ENCODE measurements at places on chromosomes 12 and 14.

GRCh38 chr14:60381909-60382308, 104.0 kb downstream of the C14orf39 start:
- DNase-seq, result no peak

DNA sequence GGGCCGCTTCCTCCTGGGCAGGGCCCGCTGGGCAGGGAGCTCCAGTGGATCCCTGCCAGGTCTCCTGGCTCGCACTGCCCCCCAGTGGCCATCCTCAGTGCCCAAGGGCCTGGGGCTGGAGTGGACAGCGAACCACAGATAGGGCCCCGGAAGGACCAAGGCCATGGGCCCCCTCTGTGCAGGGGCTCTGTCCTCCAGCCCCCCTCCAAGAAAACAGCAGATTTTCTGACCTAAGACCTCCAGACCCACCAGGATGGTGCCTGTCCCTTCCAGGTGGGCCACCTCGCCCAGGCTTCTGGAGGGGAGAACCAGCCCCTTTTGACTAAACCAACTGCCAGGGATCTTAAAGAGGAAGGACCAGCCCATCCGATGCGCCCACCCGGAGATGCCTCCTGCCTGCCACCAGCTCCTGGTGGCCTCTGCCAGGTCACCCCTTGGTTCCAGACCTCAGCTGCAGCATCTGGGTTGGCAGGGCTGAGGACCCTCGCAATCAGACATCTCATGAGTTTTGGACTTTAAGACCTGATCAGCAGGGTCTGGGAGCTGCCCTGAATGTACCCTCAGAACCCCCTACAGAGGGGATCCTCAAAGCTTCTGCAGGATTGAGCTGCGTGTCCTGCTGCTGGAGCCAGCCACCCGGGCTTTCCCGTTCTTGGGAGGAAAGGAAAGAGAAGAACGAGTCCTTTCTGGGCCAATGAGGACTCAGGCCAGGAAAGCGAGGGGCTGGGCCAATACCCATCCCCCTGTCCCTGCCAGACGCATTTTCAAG, 325.8 kb upstream of the DIO3 start:
- DNase-seq, result no peak

GRCh38 chr14:76936483-76936882, 92.0 kb downstream of the IRF2BPL start:
- DNase-seq, result no peak

DNA sequence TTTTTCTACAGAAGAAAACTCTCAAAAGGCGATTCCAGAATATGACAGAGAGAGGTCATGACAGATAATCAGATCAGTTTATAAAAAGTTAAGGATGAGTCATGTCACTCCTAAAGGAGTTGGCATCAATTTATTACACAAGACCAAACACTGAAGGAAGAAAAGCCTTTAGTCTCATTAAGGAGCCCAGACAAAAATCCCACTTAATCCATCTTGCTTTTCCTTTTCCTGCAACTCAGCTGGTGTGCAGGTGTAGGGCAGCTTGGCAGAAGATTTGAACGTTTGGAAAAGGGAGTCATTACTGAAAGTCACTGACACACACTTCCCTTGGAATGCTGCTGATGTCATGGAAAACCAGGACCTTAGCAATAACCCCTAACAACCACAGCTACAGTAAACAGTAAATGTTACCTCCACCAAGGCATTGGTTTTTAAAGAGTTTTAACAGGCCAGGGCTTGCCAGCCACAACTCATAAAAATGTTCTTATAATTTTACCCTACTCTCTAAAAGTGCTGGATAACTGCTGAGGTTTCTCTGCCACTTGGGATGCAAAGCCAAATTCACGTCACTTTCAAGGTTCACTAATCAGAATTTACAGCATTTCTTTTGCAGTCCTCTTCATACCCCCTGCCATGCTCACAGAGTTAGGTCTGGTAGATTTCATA, 320.6 kb downstream of the RAD51B start:
- DNase-seq, result no peak

- no peak for DNase-seq
Observed at GRCh38 chr14:75448209-75448608, 20.4 kb downstream of the JDP2 start.

GRCh38 chr12:91215940-91216454, 33.4 kb upstream of the DCN start:
- DNase-seq, result no peak

DNA sequence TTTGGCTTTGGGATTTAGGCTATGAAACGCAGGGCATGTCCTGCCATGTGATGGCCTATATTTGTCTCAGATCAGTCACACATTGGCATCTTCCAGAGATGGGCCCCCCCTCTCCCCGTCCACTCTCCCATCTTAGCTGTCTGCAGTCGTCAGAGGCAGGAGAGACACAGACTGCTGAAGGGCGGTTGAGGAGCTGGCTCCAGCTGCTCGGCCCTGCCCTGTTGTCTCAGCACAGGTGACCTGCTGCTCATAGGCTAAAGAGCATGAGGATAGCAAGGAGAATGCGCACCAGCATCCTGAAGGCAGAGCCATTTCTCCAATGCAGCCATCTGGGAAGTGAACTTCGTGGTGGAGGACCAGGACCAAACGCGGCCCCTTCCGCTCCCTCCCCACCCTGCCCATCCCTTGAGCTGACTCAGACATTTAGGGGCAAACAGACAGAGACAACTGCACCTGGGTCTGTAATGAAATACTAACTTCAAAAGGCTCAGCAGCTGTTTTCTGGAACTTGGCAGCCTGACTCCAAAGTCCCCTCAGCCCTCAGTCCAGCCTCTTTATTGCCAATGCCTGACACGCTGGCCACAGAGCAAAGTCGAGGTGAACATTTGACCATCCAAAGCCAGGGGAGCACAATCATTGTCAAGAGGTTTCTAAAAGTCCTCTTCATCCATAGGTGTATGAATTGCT, 22.3 kb downstream of the FZD10 start:
- DNase-seq, result no peak

DNA sequence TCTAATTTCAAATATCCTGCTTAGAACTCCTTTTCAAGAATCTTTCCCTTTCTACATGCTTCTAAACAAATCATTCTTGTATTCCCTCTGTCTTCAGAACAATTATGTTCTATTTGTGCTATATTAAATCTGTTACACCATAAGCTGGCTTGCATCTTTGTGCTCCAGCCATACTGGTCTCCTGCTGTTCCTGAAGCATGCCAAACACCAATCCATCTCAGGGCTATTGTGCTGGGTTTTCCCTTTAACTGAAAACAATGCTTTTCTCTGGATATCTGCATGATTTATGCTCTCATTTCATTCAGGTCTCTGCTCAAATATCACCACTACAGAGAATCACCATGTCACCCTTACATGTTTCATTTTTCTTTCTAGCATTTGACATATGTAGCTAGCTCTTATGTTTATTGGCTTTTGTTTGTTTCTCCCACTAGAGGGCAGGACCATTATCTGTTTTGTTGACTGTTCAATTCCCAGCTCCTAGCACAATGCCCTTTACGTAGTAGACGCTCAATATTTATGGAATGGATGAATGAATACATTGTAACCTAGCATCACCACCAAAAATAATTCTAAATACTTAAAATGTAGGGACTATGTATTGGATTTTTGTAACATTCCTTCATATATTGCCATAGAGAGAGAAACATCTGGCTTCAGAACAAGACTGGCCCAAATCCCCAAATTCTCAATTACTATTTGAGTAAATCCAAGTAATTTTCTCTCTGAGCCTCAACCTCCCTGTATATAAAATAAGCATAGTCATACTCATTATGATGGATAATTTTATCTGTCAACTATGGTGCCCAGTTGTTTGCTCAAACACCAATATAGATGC, 302.0 kb upstream of the SYT1 start:
- DNase-seq, result no peak

DNA sequence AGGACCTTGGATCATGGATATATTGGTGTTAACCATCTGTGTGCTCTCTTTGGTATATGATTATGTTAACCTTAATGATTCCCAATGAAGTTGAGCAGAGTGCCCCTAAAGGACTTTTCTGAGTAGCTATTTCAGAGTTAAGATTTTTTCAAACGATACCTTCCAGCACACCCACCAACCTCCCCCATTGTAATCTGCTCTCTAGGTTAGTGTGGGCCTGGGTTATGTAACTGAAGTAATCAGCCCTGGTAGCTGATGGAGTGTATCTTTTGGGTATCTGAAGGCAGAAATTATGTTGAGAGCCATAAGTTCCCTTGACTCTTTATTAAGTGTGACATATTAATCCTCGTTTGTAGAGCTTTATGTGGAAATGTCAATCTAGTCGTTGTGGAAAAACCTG, 47.6 kb upstream of the RNU6-8 start:
- no peak for DNase-seq

Data from stimulated activated CD4-positive, alpha-beta T cell treated with anti-CD3 and anti-CD28 coated beads, Interleukin-1b, Interleukin-23, amount 100 ng/mL, for 4 hours (primary cell).